ENCODE measurements at places on chromosomes 11 and 22.
A peak's percentile ranks its signal among the peaks of the same experiment; 100 is the strongest.

- DNase-seq: no peak
Observed at GRCh38 chr11:47732271-47732670, 17.1 kb upstream of the AGBL2 start.

DNA sequence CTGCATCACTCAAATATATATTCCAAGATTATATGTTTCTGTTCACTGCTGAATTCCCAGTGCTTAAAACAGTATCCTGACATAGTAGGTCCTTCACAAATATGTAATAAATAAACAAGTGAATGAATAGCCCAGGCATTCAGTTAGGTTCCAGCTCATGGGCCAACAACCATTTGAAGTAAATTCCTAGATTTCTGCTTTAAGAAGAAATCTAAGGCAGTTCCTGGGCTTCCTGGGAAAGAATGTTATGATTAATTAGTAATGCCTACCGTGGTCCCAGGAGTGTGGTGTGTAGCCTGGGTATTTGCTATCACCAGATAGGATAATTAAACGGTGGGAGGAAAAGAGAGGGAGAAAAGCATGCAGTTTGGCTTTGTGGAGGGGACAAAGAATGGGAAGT lies 576.8 kb downstream of the SOX6 start:
- no peak for DNase-seq

GRCh38 chr11:69209421-69210309 lies 53.9 kb downstream of the SMIM38 start:
- DNase-seq: no peak

DNA sequence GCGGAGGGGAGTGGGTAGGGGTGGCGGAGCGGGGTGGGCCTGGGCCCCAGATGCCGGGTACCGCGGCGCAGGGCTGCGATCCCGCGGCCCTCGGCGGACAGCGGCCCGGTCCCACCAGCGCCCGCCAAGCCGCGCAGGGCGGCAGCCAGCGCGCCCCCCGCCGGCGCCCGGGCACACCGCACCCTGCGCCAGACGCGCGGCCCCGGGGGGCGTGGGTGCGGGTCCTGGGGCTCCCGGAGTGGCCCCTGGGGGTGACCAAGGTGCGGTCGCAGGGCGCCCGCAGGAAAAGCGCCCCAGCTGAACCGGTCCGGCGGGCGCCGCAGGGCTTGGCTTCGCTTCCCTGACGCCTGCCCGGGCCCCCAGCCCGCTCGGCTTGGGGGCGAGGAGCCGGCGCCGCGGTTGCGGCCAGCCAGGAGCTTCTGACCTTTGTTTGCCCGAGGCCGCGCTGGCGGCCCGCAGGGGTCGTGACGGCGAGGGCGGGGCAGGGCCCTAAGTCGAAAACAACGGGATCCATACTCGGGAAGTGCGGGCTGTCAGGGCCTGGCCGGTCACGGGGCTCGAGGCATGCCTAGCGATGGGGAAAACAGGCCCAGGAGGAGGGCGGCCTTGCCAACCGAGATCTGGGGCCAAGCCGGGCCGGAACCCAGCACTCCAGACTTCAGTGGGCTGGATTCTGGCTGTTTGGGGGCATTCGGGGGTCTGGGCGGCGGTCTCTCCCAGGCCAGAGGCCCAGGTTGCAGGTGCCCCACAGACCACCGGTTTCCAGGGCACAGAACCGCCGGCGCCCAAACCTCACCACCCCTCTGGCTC lies 581 bp upstream of the AP5B1 start:
- peak; percentile 68 for DNase-seq

DNA sequence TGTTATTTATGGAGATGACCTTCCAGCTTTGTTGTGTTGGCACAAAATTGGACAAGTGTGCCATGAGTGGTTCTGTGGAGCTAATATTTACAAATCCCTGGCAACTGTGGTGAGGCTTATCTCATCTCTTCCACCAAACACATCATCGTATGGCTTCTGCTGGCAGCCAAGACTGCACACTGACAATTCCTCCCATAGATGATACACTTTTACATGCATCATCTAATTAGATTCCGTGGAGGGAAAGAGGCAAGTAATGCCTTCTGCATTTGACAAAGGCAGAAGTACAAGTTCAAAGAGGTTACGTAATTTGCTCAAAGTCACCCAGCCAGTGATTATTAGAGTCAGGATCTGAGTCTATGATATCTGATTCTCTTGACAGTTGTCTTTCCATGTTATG lies 62.7 kb upstream of the KIRREL3 start:
- DNase-seq: no peak

DNA sequence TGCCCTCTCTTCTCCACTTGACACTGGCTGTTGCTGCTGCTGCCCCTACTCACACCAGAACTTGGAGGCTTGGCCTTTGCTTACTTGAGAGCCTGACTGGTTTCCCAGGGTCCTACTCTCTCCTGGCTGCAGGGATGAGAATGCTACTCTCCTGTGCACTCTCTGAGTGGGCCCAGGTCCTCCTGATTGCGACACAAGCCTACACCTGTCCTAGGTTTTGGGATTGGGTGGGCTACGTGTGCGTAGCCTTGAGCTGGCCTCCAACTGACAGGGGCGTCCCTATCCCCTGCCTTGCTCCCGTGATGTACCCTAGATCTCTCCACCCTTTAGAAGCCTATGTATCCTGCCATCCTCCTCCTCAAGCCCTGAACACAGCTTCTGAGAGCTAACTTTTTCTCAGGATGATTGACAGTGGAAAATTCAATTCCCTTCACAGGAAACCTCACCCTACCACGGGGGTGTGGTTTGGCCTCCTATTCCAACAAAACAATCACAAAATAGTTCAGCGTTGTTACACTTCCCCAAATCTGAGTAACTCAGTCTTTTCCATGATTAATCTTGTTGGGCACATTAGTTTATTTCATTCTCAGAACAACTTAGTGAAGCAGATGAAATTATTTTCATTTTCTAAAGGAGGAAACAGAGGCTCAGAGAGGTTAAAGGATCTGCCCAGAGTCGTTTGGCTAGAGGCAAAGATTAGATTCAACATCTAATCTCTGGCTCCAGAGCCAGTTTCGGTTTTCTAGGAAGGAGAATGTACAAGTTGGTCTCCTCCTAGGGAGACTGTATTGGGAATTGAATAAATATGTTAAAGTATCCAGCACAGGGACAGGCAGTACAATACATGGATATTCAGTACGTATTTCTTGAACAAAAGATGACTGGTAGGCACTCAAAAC lies 17.6 kb upstream of the AMOTL1 start:
- no peak for DNase-seq

DNA sequence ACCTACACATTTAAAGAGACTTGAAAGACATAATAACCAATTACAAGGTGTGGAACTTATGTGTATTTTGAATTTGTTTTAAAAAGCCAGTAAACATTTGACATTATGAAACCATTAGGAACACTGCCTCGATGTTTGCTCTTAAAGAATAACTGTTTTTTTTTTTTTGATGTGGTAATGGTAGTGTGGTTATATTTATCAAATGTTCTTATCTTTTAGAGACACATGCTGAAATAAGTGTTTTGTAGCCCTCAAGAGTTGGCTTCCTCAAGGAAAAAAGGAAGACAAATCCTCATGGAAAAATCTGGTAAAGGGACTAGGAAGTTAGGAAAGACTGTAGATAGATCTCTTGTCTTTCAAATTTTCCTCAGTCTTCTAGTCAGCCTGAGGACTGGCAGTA lies 2.2 kb upstream of the ABTB2 start:
- no peak for DNase-seq

GRCh38 chr11:82216927-82217570 lies 516.6 kb downstream of the FAM181B start:
- no peak for DNase-seq

- DNase-seq: no peak
Observed at GRCh38 chr11:37926772-37927171, 1328.7 kb upstream of the RAG2 start.

GRCh38 chr11:34653031-34653430 lies 32.1 kb downstream of the EHF start:
- DNase-seq: no peak

DNA sequence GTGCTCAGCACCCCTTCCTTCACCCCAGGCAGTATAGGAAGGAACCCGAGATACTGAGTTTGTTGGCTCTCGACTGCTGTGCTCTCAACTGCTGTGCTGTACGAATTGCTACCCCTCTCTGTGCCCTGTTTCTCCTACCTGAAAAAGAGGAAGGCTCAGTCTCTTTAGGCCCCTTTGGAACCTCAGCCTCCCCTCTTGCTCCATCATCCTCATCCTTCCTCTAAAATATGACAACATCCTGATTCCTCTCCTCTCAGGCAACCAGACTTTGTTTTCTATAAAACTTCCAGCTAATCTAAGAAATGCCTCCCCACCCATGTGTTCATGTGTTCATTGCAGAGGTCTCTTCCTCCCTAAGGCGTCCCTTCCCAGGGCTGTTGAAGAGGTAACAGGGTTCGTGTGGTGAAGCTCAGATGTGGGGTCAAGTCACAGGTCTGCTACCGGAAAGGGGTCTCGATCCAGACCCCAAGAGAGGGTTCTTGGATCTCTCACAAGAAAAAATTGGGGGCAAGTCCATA lies 35.5 kb upstream of the CD82 start:
- no peak for DNase-seq

- no peak for DNase-seq
Observed at GRCh38 chr11:87878373-87878825, 296.8 kb downstream of the RAB38 start.

- no peak for DNase-seq
Observed at GRCh38 chr11:112425121-112425520, 164.5 kb upstream of the PLET1 start.

DNA sequence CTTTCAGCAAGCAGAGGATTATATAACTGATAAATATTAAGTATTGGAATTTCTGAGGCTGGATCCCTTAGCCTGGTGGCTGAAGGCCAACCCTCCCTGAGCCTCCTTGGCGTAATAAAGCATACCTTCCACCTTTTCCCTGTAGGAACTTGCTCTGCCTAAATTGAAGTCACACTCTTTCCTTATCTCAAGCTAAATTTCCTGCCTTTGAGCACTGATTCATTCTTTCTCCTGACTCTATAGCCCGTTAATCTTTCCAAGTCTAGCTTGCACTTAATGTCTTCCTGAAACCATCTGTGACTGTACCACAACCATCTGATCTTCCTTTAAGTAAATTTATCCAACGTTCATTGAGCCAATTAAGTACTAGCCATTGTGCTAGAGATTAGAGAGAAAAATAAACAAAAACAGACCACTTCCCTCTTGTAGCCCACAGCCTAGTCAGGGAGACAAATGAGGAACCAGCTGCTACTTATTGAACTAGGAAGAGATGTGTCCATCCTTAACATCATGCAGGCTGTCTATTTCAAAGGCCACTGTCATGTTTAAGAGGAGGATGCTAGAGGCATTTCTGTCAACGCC lies 62.9 kb downstream of the GRK3 start:
- no peak for DNase-seq

DNA sequence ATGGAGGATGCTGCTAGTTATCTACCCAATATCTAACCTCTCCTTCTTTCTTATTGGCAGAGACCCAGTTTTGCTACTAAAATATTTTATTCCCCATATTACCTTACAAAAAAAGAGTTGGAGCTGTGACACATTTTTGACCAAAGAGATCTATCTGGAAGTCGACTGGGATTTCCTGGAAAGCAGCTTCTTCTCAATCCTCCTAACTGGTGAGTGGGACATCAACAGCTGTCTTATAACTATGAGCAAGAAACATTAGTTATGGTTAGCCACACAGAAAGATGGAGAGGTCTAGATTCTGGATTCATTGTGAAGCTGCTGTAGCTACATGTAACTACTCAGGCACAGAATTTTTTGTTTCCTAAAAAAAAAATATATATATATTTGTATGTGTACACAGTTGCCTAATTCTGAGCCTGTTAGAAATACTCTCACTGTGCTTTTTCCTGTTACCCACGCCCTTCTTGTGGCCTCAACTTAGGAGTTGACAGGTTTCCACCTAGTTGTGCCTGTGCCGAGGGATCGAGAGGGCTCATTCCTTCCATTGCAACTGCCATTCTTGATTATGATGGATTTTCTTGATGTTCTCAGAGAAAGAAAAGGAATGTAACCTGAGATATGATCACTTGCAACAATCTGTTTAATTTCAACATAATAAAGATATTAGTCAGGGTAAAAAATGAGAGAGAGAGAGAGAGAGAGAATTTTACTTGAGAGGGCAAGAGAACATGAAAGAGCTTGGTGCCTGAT lies 142.0 kb downstream of the SLC17A6 start:
- DNase-seq: no peak

GRCh38 chr11:117638911-117639543 lies 158.0 kb downstream of the DSCAML1 start:
- DNase-seq: no peak

GRCh38 chr11:89249196-89249595 lies 71.5 kb downstream of the TYR start:
- DNase-seq: no peak

GRCh38 chr22:37507731-37508130 lies 11.5 kb downstream of the CARD10 start:
- DNase-seq: no peak

- no peak for DNase-seq
Observed at GRCh38 chr11:4607096-4607495, 935 bp downstream of the TRIM68 start.

GRCh38 chr11:64996710-64997380 lies at the start of gene BATF2:
Gene BATF2 (minus strand): TSS chr11:64996971. CDS start chr11:64996914, 57 bp downstream.
- peak; percentile 86 for DNase-seq

DNA sequence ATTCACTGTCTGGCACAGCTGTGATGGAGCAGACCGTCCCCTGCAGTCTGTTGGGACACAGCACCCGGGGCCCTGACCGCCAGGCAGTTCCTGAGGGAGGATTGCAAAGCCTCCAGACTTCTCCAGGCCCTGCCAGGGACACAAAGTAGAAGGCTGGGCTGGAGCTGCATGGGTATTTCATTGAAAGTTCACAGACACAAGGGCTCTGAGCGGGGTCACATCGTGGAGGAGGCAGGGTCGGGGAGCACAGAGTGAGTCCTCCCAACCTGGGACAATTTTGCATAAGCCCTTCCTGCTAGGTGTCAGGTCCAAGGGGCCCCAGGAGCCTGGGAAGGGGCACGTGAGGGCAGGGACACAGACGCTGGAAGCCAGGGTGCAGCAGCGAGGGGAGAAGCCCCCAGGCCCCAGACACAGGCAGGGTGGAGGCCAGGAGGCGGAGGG lies 15.7 kb downstream of the IFITM10 start:
- DNase-seq: no peak

DNA sequence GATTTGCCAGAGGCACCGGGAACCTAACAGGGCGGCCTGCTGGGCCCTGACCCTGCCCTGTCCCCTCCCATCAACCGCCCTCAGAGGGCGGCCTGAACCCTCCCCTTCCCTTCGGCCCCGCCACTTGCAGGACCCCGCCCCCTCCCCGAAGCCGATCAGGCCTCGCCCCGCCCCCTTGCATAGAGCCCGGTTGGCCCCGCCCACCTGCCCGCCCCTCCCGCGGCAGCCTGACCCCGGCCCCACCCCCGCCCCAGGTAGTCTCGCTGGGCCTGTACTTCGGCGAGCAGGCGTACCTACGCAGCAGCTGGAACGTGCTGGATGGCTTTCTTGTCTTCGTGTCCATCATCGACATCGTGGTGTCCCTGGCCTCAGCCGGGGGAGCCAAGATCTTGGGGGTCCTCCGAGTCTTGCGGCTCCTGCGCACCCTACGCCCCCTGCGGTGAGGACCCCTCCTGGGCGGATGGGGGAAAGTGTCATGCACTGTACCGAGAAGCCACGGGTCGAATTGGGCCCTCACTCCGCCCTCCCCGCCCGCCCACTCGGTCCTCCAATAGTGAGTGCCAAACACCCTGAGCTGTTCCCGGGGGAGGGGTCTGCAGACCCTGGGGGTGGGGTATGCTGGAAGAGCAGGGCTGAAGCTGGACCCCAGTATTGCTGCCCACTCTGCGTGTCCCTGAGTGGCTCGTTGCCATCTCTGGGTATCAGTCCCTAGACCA lies 94.1 kb downstream of the CACNA1I start:
- DNase-seq: peak; percentile 70

Measured in T47D (cell line).